ENCODE measurements at places on chromosomes 4 and X.

GRCh38 chr4:150256841-150257730, 178.8 kb downstream of the DCLK2 start:
- no peak for DNase-seq

- no peak for DNase-seq
Measured at GRCh38 chr4:32337403-32337802, 1617.2 kb downstream of the PCDH7 start.

GRCh38 chr4:3851881-3852280, 85.7 kb downstream of the ADRA2C start:
- no peak for DNase-seq

DNA sequence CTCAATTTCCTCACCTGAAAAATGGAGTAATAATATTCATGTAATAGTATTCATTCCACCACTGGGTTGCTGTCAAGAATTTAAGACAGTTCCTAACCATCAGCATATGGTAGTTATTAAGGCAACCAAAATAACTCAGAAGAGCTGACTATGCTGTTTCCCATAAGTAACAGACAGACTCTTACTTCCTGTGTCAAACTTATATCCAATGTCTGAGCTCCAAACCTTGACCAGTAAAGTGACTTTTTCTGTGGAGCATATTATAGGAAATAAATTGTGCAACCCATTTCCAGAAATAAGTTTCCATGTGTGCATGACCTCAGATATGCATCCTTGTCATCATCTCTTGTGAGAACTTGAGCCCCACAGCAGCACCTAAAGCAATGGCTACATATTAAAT, 78.8 kb downstream of the HADH start:
- DNase-seq, result peak; percentile 83

- DNase-seq, result no peak
Measured at GRCh38 chr4:124433044-124433443, 279.5 kb downstream of the ANKRD50 start.

GRCh38 chr4:7609316-7609715, 174.6 kb upstream of the PSAPL1 start:
- no peak for DNase-seq
